Hematopoietic multipotent progenitor cell (in vitro differentiated cells): ENCODE measurements at places on chromosomes 16 and 17. TPM values are rescaled to one million over a fixed set of nuclear protein-coding genes. Genes with fewer than 3 reads are reported as not detected.

Gene ADAP2
- total RNA-seq: 0.54 TPM

Gene ATP2C2
- total RNA-seq: under 0.01 TPM

- peak; percentile 74 for DNase-seq
Measured at GRCh38 chr17:76868176-76868668, at the start of gene MGAT5B. MGAT5B (plus strand) TSS chr17:76868404; CDS start chr17:76869030, 626 bp downstream.

DNA sequence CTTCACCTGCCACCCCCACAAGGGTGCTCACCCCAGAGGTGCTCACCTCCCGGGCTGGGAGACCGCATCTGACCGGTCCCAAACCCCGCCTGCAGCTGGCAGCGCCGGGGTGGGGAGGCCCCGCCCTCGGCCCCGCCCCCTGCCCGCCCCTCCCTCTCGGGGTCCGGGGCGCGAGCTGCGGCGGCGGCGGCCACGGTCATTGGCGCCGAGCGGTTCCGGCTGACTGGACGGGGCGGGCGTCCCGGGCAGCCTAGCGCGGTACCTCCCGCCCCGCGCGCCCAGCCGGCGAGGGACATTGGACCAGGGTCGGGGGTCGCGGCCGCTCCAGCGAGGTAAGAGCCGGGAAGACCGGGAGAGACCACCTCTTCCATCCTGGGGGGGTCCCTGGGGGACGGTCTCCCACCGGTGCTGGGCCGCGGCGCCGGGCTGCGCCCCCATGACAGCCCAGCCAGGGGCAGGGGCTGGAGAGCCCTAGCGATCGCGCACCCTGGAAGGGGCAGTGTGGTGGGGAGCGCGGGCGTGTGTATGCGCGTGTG, at the start of gene CACNG5:
CACNG5 (plus strand) TSS at position 199 of the 536 bp plus-strand sequence. CDS start 42,216 bp downstream, outside the sequence.
- no peak for DNase-seq

GRCh38 chr16:11012841-11013240, 68.5 kb downstream of the CLEC16A start:
- DNase-seq: no peak
